ENCODE measurements at places on chromosomes 7 and 10. TPM values are rescaled to one million over a fixed set of nuclear protein-coding genes. Genes with fewer than 3 reads are reported as not detected.

FBH1 gene
- 40.4 TPM for total RNA-seq

ELAPOR2 gene
- total RNA-seq = 3.2 TPM

HHEX gene
- 0.15 TPM for total RNA-seq

ZPBP gene
- total RNA-seq = not detected

CC2D2B gene
- not detected for total RNA-seq

SAMD9L gene
- total RNA-seq = 8.2 TPM

GRCh38 chr7:31603046-31603445, 84.0 kb upstream of the PPP1R17 start:
- H3K4me3 ChIP-seq = no peak overlapping the region
- H3K27me3 ChIP-seq = no peaks in the 10 kb centered on the region
- H3K36me3 ChIP-seq = no peaks in the 10 kb centered on the region
- DNase-seq = no peak
- no peak overlapping the region for H3K27ac ChIP-seq

DNA sequence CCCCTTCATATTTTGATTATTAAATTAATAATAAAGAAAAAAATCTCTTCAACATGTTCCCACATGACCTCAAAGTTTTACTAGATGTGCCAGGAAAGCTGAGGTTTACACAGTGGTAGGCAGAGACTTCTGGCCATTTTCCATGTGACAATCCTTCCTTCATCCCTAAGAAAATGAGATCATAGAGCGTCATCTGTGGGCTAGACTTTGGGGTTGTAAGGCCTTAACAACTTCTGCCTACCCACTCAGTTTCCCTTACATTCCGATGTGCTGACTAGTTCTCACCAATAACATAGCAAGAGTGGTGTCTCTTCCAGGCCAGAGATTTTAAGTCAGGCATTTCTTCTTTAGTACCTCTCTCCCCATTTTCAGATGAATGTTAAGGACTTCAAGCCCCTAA, 171.1 kb upstream of the PHF14 start:
- no peak for DNase-seq
- no peaks in the 10 kb centered on the region for H3K36me3 ChIP-seq
- H3K4me3 ChIP-seq = no peak overlapping the region

GRCh38 chr10:97025613-97026242, 160.0 kb downstream of the SLIT1 start:
- no peak overlapping the region for H3K27ac ChIP-seq
- H3K36me3 ChIP-seq = no peaks in the 10 kb centered on the region
- H3K27me3 ChIP-seq = no peaks in the 10 kb centered on the region
- peaks cover 2% of the 10 kb centered on the region for H3K4me1 ChIP-seq
- DNase-seq = peak; percentile 80
- H3K4me3 ChIP-seq = no peak overlapping the region

- no peak overlapping the region for H3K4me3 ChIP-seq
- H3K36me3 ChIP-seq = peaks cover 10% of the 10 kb centered on the region
- peaks cover 17% of the 10 kb centered on the region for H3K4me1 ChIP-seq
These were observed 227.8 kb downstream of the CELF2 start for GRCh38 chr10:11245510-11245909.

DNA sequence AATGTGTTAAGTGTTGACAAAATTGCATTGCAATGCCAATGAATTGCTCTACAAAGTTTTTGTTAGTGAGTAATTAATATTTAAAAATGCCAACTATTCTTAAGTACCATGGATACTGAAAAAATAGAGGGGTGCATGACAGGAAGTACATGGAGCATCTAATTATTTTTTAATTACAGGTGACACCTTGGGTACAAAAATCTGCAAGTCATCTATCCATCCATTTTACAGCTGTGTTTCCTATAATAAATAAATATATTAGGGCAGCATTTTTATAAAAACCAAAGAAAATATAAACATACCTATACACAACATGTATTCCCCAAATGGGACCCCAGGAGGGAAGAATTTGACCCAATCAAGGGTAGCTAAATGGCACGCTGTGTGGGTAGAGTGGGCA, 304.6 kb downstream of the XPNPEP1 start:
- H3K27ac ChIP-seq = no peak overlapping the region
- H3K4me1 ChIP-seq = no peaks in the 10 kb centered on the region
- no peak overlapping the region for H3K4me3 ChIP-seq
- no peak for DNase-seq
- no peaks in the 10 kb centered on the region for H3K27me3 ChIP-seq

DNA sequence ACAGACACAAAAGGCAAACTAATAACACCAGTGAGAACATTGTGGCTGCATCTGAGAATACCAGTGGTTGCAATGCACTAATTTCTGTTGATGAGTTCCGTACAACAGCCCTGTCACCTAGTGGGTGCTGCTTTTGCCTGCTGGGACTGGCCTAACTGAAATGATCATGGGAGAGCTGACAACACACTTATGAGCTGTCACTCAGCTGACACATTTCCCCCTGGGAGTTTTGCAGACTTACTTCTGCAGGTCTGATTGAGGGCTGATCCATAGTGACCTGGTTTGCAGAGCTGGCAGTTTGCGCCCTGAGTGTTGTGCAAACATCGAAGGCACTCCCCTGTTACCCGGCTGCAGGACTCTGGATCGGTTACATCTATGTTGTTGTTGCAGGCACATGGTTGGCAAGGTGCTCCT, 60.6 kb upstream of the LAMB1 start:
- DNase-seq = peak; percentile 5
- peaks cover 6% of the 10 kb centered on the region for H3K4me1 ChIP-seq
- no peak overlapping the region for H3K27ac ChIP-seq
- no peak overlapping the region for H3K4me3 ChIP-seq
- H3K36me3 ChIP-seq = no peaks in the 10 kb centered on the region

- no peak overlapping the region for H3K4me3 ChIP-seq
- H3K27me3 ChIP-seq = no peaks in the 10 kb centered on the region
- no peak for DNase-seq
These were observed 18.0 kb downstream of the VSIR start for GRCh38 chr10:71755179-71755879.

DNA sequence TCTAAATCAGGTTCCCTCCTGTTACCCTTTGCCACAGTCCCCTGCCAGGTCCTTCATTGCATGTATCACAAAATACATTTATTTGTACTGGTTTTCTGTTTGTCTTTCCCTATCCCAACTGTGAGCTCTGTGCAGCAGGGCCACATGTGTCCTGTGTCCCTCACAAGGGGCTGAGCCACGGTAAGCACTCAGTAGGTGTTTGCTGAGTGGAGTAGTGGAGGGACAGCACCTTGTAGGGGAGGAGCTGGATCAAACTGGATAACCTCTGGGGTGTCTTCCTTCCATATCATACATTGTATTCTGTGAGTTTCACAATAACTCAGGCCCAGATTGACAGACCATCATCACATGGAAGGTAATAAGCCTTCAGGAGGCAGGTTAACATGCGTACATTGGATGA, 25.9 kb downstream of the PIK3CG start:
- peaks cover 8% of the 10 kb centered on the region for H3K4me1 ChIP-seq
- H3K27me3 ChIP-seq = no peaks in the 10 kb centered on the region
- H3K4me3 ChIP-seq = no peak overlapping the region
- no peak overlapping the region for H3K27ac ChIP-seq
- DNase-seq = no peak

All from activated naive CD4-positive, alpha-beta T cell treated with anti-CD3 and anti-CD28 coated beads for 36 hours (primary cell).